ENCODE measurements at places on chromosomes 11 and 22. TPM values are rescaled to one million over a fixed set of nuclear protein-coding genes. Genes with fewer than 3 reads are reported as not detected.

The GLB1L2 gene
- total RNA-seq, result 3.9 TPM

GRCh38 chr22:33597274-33597985, 322.8 kb downstream of the LARGE1 start:
- no peak for DNase-seq

DNA sequence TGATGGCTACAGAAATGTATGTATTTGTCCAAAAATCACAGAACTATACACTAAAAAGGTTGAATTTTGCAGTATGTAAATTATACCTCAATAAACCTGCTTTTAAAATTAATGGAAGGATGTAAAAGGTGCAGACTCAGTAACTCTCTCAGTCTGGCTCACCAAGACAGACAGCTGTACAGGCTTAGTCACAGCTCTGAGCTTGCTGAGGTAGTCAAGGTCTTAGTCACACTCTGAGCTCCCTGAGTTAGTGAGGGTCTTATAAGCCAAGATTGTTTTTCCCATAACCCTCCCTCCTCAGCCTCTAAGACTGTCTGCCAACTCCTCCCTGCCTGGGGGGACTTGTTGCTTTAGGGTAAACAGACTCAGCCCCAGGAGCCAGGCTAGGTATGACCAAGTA, 59.3 kb upstream of the IZUMO1R start:
- no peak for DNase-seq

- no peak for DNase-seq
Observed at GRCh38 chr22:49426618-49427266, 400.9 kb downstream of the BRD1 start.

DNA sequence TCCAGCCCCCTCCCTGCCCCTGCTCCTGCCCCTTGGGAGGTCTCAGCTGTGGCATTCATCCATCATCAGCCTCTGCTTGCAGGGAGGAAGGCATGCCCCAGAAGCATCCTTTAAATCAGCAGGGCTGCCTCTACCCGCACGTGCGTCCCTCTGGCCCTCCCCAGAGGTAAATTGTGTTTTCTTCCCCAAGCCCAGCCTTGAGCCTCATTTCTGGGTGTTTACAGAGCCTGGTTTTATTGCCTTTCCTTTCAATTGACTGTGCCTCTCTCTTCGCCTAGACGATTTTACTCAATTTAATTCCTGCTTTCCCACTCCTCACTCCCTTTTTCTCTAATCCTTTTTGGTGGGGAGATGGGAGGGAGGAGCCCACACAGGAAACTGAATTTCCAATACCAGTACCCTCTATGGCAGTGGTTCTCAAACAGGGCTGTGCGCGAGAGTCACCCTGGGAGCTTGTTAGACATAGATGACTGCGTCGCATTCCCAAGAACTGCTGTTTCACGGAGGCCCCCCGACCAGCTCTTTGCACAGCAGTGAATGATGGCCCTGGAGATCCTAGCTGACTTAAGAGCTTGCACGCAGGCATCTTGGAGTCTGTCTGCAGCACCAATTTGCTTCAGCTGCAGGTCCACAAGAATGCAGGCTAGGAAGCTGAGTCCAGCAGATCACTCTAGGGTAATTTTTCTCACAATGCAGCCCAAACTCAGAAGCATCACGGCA, 15.1 kb upstream of the OAF start:
- peak; percentile 54 for DNase-seq

DNA sequence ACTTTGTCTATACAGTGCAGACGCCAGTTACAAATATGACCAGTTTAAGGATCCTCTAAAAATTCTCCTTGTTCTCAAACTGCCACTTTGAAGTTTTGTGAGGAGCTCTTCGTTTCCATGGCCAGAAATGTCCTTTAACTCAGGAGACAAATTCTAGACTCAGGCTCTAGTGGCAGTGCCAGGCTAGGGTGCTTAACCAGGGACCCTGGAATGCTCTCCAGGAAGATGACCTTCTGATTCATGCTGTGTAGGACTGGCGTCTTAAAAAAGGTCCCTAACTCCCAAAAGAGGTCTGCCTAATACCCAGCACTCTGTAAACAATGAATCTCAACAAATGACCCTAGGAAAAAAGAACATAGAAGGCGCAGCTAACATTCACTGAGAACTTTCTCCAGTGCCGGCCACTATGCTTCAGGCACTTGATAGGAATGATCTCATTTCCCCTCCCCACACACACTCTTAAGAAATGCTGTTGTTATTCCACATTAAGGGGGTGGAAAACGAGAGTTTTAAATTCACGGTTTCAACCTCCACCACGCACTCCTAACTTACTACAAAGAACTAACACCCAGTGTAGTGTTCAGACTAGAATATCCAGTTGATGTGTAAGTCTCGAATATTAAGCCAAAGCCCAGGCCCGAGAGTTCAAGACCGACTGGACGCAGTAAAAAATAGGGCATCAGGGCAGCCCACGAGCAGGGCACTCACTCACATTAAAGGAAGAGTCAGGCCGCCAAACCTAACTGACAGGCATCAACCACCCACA, 747 bp downstream of the NXF1 start:
- DNase-seq, result peak; percentile 39

All from hepatocyte (in vitro differentiated cells).